ENCODE measurements at places on chromosomes 13 and 19.
A peak's percentile ranks its signal among the peaks of the same experiment; 100 is the strongest.

DNA sequence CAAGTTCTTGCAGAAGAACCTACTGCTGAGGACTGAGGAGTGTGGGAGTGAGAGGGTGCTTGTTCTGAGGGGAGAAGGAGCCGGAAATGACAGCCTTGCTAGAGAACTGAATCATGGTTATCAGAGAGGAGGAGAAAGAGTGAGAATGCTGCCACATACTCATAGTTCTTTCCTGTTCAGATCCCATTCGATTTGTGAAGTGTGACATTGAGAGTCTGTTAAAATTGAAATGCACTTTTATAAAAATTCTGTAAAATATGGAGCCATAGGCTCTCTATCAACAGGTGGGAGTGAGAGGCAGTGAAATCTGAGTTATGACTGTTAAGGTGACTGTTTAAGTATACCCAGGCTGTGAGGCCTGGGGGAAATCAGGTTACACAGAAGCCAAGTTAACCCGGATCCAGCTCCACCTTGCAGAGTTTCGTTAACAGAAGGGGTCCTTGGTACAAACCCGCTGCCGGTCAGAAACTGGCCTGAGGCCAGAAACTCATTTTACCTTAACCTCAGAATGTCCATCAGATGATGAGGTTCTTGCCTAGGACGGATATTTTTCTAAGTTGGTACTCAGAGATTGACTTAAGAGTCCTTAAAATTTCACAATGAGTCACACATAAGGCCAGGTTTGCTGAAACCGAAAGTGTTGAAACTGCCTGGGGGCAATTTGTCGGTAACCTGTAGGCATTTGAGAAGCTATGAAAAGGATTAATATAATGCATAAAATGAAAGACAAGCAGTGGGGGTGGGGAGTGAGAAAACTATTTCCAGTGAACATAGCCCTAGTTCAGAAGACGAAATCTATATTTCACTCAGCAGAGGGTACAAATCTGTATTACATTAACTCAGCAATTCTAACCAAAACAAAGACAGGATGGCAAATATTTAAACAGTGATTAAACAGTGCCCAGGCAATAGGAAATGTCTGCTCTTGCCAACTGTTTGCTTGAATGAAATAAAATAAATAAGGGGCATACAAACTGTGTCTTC is 350.5 kb downstream of the KCNRG start:
- DNase-seq: no peak

GRCh38 chr13:77836423-77836822 is 82.2 kb downstream of the EDNRB start:
- DNase-seq: peak; percentile 88

GRCh38 chr13:33487575-33488243 is 202.2 kb upstream of the STARD13 start:
- DNase-seq: peak; percentile 65

DNA sequence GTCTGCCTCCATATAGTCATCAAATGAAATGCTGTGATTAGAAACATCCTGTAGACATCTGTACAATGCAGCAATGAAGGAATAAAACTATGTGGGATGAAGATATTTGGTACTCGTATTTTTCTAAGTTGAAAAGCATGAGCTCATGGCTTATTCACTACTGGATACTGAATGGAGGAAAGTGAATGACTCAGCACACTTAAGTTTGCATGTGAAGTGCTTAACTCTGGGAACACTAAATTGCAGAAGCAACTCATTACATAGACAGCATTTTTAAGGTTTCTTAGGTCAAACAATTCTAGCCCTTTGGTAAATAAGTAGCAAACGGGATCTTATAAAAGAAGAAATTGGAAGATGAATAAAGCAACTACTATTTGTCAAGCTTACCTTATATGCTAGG is 429.0 kb upstream of the MIR17HG start:
- DNase-seq: no peak

- DNase-seq: peak; percentile 22
These were observed 62.0 kb downstream of the PARP4 start for GRCh38 chr13:24450530-24450929.

GRCh38 chr19:50669302-50670101 is 20.3 kb downstream of the C19orf81 start:
- DNase-seq: peak; percentile 31

- no peak for DNase-seq
These were observed 24.6 kb downstream of the POP4 start for GRCh38 chr19:29630655-29631054.

DNA sequence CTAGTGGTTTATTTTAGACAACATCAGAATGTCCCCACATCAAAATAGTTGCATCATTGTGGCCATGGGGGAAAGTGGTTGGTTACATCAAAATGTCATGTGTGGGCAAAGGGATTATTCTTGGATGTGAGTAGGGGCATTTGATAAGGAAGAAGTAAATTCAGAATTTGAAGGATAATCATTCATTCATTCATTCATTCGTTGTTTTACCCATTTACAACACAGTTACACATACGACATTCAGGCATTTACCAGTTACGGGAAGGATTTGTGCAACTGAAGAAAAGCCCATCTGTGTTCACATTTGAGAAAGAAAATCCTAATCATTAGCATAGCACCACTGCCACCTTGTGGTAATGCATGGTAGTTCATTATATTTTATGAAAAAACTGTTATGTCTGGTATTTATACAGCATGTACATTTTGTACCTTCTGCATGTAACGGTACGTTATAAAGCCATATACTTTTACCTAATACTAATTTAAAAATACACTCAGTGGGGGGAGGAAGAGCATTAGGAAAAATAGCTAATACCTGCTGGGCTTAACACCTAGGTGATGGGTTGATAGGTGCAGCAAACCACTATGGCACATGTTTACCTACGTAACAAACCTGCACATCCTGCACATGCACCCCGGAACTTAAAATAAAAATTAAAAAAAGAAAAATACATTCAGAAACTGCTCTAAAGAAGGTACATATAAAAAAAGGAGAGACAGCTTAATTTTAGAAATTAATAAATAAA is 62.1 kb downstream of the DGKH start:
- peak; percentile 88 for DNase-seq

- DNase-seq: peak; percentile 90
These were observed 4.0 kb upstream of the NKPD1 start for GRCh38 chr19:45164577-45165335.

GRCh38 chr19:4539169-4539692 is 605 bp downstream of the LRG1 start:
- no peak for DNase-seq

GRCh38 chr19:47860602-47861297 is 1.7 kb downstream of the TPRX2 start:
- no peak for DNase-seq
